CD4-positive, alpha-beta T cell treated with Interleukin-15 for 1 hour (primary cell): ENCODE measurements at places on chromosomes 11 and 22.

- DNase-seq = no peak
Observed at GRCh38 chr22:49062155-49062801, 765.4 kb downstream of the BRD1 start.

GRCh38 chr11:72468289-72468688 is 34.0 kb upstream of the CLPB start:
- DNase-seq = no peak

GRCh38 chr11:80592546-80592945 is 1151.7 kb upstream of the TENM4 start:
- no peak for DNase-seq

- no peak for DNase-seq
Observed at GRCh38 chr11:8779107-8779506, 96.5 kb downstream of the RPL27A start.

DNA sequence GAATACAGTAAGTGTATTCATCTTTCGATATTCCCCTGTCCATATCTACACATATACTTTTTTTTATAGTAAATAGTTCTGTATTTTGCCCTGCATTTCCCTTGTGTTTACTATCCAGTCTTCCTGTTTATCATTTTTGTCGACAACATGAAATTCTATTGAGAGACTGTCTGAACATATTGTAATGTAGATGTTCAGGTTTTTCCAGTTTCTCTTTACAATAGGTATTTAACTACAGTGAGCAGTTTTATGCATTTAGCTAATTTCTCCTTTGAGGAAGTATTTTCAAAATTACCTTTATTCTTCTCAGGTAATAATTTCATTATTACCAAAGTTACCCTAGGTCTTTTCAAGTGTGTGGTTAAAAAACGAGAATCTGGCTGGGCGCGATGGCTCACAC is 16.7 kb downstream of the PIK3IP1 start:
- no peak for DNase-seq

- DNase-seq = no peak
Observed at GRCh38 chr11:19183646-19184045, 18.1 kb downstream of the CSRP3 start.
